ENCODE measurements at places on chromosomes 11 and 22.
A peak's percentile ranks its signal among the peaks of the same experiment; 100 is the strongest.

- peak; percentile 78 for DNase-seq
Observed at GRCh38 chr11:15074206-15075161, 1.1 kb downstream of the CALCB start.

DNA sequence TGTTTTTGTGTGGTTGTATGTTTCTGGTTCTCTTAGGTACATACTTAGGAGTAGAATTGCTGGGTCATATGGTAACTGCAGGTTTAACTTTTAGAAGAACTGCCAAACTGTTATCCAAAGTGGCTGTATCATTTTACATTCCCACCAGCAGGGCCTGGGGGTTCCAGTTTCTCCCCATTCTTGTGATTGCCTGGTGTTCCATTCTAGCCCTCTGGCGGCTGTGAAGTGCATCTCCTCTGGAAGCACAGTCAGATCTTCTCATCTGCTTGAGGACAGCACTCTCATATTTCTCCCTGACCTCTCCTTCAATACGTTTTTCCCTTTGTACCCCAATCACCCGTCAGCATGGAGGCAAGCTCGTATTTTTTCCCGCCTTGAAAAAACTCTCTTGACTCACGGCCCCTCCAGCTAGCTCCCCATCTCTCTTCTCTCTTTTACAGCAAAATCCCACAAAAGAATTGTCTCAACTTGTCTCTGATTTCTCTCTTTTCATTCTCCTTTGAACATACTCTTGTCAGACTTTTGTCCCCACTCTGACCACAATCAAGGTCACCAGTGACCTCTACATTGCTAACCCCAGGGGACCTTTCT lies 56.8 kb upstream of the THY1 start:
- DNase-seq, result no peak

DNA sequence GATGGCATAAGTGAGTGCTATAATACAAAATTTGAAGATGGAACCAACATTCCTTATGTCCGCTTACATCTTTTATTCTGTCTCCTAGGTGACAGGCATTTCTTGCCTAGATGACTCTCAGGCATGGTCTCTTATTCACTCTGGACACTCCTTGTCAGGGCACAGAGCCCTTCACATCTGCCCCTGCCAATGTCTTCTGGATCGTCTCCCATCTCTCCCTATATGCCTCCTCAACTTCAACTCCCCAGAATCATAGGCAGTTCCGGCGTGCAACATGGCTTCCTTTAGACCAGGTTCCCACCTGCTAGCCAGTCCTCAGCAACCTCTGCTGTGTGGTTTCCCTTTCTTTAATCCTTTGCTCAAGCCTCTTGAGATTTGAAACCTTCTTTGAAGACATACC lies 300.9 kb downstream of the TENM4 start:
- DNase-seq, result no peak

DNA sequence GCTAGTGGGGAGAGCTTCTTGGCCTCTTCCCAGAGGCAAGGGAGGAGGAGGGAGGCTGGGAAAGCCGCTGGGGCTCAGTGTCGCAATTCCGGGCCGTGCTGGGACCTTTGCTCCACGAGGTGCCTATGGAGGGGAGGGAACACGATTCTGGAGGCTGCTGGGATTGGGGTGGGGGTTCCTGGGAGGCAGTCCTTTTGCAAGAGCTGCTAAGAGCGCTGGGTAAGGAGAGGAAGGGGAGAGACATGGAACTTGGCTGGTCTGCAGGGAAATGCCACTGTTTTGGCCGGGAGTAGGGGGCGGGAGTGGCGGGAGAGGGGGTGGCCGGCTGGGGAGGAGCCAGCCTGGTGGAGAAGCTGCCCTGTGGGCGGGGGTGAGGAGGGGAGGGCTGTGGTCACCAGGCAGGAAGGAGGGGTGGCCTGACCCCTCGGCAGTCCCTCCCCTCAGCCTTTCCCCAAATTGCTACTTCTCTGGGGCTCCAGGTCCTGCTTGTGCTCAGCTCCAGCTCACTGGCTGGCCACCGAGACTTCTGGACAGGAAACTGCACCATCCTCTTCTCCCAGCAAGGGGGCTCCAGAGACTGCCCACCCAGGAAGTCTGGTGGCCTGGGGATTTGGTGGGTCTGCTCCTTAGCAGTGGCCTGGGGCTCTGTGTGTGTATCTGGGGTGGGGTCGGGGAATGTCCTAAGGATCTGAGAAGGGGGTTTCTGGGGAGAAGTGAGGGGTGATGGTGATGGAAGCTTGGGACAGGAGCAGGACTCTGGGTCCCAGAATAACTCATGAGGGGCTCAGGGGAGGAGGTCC lies at the start of gene NR1H3:
Gene NR1H3, plus strand, starts transcription at position 480 of the 800 bp plus-strand sequence. CDS start 1,221 bp downstream, outside the sequence.
- no peak for DNase-seq

DNA sequence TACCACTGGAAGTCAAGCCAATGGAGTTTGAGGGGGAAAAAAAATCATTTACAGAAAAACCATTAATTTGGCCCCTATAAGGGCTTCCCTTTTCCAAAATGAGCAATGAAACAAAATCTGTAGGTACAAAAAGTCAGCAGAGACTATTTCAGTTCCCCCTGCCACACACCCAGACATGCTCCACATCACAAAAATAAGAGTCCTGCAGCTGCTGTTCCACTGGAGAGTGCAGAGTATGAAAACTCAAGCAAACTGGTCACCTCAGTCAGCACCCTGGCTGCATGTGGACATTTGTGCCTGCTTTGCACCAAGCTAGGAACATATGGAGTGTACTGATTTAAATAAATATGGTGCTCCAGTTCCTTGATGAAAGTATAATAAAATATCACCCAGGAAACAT lies 15.1 kb downstream of the POU2AF1 start:
- DNase-seq, result no peak

DNA sequence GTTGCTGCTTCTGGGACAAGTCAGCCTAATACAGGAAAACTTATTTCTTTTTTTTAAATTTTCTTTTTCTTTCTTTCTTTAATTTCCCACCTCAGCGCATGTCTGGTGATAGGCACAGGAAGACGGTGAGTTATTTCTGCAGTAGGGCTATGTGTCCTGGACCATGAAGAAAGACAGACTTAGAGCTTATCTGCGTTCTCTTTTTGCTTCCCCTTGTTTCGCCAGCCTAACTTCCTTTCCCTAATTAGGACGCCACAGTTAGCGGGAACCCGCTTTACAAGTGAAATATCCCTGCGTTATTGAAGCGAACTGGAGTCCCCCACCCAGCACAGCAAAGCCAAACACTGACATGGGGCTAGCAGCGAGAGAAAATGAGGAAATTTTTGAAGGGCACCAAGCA lies 8.6 kb downstream of the OR6M1 start:
- no peak for DNase-seq

- DNase-seq, result peak; percentile 70
Observed at GRCh38 chr11:59429924-59430516, 3.8 kb upstream of the OR5A2 start.

DNA sequence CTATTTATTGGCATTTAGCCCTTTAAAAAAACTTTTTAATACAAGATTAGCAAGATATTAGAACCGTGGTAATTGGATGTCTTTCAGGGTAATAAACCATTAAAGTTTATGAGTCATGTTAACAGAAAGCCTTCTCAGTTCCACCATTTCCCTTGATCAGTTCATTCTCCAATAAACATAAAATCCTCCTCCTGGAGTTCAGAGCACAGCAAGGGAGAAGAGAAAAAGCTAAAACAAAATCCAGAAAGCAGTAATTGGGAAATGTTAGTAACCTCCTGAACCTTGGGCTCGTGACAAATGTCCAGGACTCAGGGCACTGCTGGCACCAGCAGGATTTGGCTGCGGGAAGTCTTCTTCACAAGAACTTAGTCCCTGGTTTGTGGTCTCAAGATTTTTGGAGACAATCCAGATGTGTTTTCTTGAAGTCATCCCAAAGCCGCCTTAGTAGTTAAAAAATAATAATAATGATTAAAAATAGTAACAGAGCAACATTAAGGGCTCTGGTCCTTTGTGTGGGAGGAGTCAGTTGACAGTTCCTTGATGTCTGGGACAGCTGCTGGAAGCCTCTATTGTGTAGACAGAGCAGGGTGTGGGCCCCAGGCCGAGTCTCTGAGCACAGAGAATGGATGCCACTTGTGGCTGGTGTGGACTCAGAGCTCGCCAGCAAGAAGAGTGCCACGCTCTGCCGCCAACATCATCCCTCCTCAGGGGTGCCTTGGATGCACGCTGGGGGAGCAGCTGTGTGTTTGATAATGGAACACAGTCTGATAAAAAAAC lies 43.4 kb upstream of the PITPNB start:
- DNase-seq, result no peak

- DNase-seq, result no peak
Observed at GRCh38 chr11:75606099-75606498, 44.0 kb downstream of the SERPINH1 start.

DNA sequence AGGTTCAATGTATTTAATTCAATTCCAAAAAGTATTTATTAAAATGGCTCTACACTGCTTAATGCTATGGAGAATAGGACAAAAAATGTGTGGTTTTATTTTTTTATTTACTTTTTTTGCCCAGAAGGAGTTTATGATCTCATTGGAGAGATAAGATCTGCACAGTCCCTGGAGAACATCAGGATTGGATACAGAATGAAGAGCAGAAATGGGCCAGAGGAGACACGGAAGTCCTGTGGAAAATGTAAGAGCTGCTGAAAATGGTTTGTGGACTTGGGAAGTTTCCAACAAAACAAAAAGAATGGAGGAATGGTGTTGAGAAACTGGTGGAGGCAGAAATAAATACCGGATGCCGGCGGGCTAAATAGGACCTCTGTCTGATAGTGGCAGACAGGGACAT lies 554.6 kb downstream of the OPCML start:
- DNase-seq, result no peak

DNA sequence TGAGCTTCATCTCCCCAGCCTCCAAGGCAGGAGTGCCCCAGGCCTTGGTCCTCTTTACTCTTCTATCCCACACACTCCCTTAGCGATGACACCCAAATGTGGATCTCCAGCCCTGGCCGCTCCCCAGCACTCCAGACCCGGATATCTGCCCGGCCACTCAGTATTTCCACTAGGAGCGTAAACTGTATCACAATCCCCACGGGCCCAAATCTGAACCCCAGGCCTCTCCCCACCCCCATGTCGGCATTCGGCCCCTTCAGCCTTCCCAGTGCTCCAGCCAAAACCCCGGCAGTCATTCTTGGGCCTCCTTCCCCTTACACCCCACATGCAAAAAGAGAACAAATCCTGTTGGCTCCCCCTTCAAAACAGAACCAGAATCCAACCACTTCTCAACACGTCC lies 20.8 kb downstream of the WNT11 start:
- no peak for DNase-seq

DNA sequence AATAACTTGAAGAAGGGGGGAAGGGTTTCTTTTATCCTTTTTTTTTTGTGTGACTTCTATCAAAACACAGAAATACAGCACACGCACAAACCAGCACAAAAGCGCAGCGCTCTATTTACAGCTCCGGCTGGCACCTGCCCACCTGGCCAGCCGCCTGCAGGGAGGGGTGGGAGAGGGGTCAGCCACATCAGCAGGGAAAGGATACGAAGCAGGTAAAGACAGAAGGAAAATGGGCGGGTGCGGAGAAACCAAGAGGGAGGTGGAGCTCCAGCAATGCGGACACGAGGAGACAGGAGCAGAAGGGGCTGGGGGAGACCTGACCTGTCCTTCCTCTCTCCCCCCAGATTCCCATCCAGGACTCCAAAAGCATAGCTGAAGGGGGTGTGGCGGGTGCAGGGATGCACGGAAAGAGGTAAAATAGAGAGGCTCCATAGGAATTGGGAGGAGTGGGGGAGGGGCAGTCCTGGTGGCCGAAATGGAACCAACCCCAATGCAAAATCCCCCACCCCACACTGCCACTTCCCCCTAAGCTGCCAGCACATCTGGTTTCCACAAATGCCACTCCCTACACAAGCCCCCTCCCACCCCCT lies 14.1 kb downstream of the CXCR5 start:
- no peak for DNase-seq

GRCh38 chr22:49957826-49958365 lies 2.7 kb upstream of the PIM3 start:
- no peak for DNase-seq

GRCh38 chr11:101582236-101582988 lies 1.4 kb downstream of the TRPC6 start:
- DNase-seq, result no peak

GRCh38 chr22:49924113-49924833 lies 5.8 kb downstream of the CRELD2 start:
- no peak for DNase-seq

GRCh38 chr11:71491940-71492339 lies 35.1 kb upstream of the KRTAP5-7 start:
- no peak for DNase-seq

DNA sequence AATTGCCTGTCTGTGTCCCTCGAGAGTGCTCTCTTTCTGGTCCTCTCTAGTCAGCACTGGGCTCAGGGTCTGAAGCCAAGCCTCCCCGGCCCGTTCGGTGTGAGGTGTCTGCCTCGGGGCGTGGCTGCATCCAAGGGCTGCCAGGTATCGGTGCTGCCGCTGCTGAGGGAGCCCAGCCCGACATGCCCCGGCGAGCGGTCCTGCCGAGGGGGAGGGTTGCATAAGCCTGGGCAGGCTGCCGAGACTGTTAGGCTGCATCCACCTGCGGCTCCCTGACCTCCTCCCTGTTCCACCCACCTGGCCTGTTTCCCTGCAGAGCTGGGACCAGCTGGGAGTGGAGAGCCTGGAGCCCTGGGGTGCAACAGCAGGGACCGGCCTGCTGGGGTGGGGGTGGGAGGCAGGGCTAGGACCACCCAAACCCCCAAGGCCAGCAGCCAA lies 6.3 kb downstream of the OVOL1 start:
- DNase-seq, result no peak

DNA sequence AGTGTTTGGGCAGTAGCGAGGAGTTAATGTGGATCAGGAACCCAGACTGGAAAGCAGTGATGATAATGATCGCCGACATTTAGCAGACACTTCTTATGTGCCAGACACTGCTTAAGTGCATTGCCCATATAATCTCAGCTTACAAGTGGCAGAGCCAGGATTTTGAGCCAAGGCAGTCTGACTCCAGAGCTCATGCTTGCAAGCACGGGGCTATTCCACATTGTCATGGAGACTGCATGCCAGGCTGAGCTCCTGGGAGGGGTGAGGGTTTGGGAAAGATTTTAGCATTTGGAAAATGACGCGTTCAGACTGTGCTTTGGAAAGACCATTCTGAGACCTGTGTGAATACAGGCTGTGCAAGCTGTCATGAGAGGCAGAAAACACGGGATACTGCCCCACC lies 302.7 kb downstream of the DDX10 start:
- no peak for DNase-seq

DNA sequence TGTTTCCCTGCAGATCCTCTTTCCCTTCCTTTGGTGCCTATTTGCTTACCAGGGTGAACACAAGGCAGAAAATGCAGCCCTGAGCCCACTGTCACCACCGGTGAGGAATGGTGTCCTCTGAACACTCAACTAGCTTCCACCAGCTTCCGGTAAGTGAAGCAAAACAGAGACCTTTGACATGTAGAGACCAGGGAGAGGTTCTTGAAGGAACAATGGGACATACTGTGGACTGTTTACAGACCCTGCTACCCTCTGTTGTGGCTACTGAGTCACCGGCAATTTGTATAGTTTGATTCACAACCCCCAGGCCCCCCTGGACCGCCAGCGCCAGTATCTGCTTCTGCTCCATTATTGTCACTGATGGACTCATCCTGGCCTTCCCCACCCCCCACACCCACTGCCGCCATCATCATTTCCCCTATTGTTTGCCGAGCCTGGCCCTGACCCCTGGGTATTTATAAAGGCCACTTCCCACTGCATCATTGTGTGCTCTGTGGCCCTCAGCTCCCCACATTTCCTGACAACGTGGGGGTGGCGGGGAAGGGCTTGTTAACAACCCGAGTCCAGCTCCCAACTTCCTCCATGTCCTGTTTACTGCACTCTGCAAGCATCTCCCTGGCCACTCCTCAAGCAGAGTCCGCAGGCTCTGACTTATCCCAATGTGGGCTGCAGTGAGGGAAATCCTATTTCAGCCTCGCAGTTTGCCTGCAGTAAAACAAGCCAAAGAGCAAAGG lies 252.9 kb downstream of the ETS1 start:
- no peak for DNase-seq

GRCh38 chr22:26570864-26571525 lies 18.9 kb downstream of the TPST2 start:
- DNase-seq, result no peak
